MM.1S (cell line): ENCODE measurements at places on chromosomes 16 and 17.

DNA sequence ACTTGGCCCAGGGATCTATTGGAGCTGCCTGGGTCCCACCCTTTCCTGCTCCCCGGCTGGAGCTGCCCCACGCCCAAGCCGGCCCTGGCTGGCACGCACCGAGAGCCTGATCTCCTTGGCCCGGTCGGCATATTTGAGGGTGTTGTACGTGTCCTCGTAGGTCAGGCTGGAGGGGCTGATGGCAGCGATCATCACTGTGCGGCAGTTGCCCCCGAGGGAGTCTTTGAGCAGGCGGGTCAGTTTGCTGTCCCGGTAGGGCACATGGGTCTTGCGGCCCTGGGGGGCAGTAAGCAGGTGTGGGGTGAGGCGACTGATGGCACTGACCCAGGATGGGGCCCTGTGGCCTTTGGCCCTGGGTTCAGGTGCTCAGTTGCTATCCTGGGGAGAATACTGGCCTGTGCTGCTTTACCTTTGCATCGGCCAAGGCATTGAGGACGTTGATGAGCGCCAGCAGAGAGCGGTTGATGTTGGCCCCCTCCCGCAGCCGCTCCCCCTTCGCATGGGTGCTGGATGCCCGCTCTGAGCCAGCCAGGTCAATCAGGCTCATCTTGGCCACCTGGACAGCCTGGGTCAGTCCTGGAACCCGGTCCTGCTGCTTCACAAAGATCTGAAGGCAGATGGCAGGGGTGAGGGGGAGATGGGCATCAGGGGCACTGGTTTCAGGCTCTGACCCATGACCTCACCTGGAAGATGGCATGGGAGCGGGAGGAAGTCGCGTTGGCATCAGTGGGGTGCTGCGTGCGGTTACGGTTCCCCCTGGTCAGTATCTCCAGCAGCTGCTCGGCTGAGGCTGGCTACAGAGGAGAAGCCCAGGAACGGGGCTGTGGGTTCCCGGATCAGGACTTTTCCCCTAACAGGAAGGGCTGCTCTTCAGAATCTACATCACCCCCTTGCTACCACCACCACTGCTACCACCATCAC is 13.5 kb downstream of the KIF18B start:
- H3K4me1 ChIP-seq = no peaks in the 10 kb centered on the region
- H3K36me3 ChIP-seq = peaks cover 9% of the 10 kb centered on the region; the same call in 1 of the 2 replicates
- no peak overlapping the region for H3K27ac ChIP-seq
- H3K4me3 ChIP-seq = no peak overlapping the region
- no peaks in the 10 kb centered on the region for H3K27me3 ChIP-seq

GRCh38 chr16:19223235-19224170 is 55.5 kb downstream of the SYT17 start:
- H3K27ac ChIP-seq = no peak overlapping the region
- H3K4me1 ChIP-seq = no peaks in the 10 kb centered on the region
- no peaks in the 10 kb centered on the region for H3K27me3 ChIP-seq
- DNase-seq = peak; percentile 30
- H3K4me3 ChIP-seq = no peak overlapping the region

DNA sequence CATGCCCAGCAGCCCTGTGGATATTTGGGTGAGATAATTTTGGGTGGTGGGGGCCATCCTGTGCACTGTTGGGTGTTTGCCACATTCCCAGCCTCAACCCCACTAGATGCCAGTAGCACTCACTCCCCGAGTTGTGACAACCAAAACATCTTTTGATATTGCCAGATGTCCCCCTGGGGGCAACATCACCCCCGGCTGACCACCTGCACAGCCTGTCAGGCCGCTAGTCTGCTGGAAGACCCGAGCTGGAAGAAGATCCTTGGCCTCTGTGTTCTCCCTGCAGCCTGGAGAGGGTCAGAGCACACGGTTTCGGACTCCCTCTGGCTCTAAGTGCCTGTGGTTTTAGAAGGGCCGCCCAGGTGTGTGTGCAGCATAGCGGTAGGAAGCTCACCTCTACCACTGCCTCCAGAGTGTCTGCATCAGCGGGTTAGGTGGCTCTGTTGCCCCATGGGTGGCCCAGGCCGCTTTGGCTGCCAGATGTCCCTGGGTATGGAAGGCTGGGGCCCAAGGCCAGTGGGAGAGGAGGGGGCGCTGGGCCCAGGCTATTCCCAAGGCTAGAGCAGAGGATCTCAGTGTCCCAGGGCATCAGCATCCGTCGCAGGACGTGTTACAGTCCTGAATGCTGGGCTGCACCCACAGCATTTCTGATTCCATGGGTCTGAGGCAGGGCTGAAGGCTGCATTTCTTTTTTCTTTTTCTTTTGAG is 195.8 kb upstream of the GSE1 start:
- H3K27ac ChIP-seq = no peak overlapping the region
- H3K4me1 ChIP-seq = no peaks in the 10 kb centered on the region
- no peak overlapping the region for H3K4me3 ChIP-seq
- peaks cover 10% of the 10 kb centered on the region for H3K27me3 ChIP-seq
- no peaks in the 10 kb centered on the region for H3K36me3 ChIP-seq
- DNase-seq = peak; percentile 54

GRCh38 chr16:89455178-89455577 is 35.2 kb downstream of the ANKRD11 start:
- H3K4me1 ChIP-seq = peaks cover 33% of the 10 kb centered on the region
- no peak for DNase-seq
- no peaks in the 10 kb centered on the region for H3K27me3 ChIP-seq
- no peak overlapping the region for H3K27ac ChIP-seq

GRCh38 chr17:80097127-80097621 is 4.2 kb upstream of the GAA start:
- no peaks in the 10 kb centered on the region for H3K36me3 ChIP-seq
- peaks cover 82% of the 10 kb centered on the region for H3K27me3 ChIP-seq
- no peak overlapping the region for H3K27ac ChIP-seq
- peaks cover 4% of the 10 kb centered on the region; the same call in 1 of the 2 replicates for H3K4me1 ChIP-seq
- no peak overlapping the region for H3K4me3 ChIP-seq
- no peak for DNase-seq

DNA sequence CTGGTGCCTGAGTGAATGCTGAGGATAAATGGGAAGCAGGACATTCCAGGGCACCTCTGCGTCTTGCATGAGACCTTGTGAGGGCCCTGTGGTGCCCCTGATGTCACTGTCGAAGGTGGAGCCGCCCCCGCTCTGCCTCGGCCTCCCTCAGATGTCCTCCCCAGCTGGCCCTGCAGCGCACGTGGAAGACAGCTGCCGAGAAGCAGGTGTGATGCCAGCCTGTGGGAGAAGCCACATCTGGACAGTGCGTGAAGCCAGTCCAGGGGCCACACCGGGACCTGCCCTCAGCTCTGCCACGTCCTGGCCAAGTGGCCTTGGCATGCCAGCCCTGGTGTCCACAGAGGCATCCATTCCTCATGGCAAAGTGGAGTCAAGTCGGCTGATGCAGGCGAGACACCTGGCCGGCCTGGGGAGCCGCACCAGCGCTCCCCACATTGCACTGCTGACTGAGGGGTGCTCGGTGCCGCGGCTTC is 21.6 kb upstream of the METRNL start:
- H3K27ac ChIP-seq = no peak overlapping the region
- H3K4me3 ChIP-seq = no peak overlapping the region
- DNase-seq = no peak
- no peaks in the 10 kb centered on the region for H3K4me1 ChIP-seq

DNA sequence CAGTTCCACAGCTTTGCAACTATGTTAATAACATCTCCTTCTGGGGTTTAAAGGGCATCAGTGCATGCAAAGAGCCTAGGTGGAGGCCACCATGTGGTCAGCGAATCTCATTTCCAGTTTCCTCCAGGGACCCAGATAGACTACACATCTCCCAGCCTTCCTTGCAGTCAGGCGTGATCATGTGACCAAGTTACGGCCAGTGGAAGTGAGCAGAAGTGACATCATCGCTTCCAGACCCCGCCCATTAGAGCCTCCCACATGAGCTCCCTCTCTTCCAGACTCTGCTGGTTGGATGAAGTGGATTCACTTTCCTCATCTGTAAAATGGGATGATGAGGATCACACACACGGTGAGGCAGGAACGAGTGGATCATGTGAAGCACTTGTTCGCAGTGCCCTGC is 27.4 kb upstream of the KDM8 start:
- no peak for DNase-seq
- H3K4me3 ChIP-seq = no peak overlapping the region
- 0 out of 2 replicates have a peak, but pooled peaks cover 9% of the 10 kb centered on the region for H3K4me1 ChIP-seq
- no peaks in the 10 kb centered on the region for H3K27me3 ChIP-seq

DNA sequence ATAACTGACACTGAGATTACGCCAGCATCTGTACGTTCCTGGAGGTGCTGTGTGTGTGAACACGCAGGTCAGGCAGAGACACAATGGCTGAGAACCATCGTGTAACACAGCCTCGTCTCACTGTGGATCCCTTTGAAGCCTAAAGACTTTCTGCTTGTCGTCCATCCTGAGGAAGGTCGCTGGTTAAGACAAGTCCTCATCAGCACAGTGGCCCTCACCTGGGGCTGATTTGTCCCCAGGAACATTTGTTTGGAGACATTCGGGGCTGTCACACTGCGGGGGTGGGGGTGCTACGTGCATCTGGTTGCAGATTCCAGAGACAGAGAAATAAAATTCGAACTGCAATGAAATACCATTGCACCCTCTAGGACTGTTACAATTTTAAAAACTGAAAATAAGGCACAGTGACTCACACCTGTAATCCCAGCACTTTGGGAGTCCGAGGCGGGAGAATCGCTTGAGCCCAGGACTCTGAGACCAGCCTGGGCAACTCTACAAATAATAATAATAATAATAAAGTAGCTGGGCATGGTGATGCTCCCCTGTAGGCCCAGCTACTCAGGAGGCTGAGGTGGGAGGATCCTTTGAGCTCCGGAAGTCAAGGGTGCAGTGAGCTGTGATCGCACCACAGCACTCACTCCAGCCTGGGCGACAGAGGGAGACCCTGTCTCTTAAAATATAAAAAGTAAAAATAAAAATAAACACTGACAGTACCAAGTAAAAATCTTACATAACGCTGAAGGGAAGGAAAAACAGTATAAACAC is 112.0 kb upstream of the METRNL start:
- no peak overlapping the region for H3K4me3 ChIP-seq
- no peak overlapping the region for H3K27ac ChIP-seq
- H3K4me1 ChIP-seq = no peaks in the 10 kb centered on the region
- H3K36me3 ChIP-seq = no peaks in the 10 kb centered on the region

DNA sequence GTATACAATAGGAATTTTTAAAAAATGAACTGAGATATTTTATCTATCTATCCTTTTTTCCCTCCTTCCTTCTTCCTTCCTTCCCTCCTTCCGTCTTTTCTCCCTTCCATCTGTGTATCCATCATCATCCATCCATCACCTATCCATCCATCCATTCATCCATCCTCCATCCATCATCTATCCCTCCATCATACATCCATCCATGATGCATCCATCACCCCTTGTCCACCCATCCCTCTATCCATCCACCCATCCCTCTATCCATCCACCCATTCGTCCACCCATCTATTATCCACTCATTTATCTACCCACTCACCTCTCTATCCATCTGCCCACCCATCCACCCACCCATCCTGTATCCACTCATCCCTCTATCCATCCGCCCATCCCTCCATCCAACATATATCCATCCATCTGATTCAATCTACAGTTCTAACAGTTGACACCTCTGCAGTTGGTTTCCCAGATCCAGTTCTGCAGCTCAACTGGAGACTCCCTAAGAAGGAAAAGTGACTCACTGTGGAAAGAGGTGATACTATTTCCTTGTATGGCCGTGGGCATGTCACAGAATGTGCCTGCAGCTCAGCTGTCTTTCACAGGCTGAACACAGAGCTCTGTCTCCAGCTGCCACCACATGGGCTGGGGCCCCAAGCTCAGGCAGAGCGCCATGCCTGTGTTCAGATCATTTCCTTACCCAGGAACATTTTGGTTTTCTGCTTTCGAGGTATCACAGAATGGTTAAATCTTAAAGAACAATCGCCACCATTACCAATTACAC is 130.8 kb downstream of the XYLT1 start:
- no peak for DNase-seq
- no peak overlapping the region for H3K4me3 ChIP-seq
- no peaks in the 10 kb centered on the region for H3K36me3 ChIP-seq
- H3K27me3 ChIP-seq = no peaks in the 10 kb centered on the region
- H3K27ac ChIP-seq = no peak overlapping the region

GRCh38 chr16:57935904-57936303 is 35.0 kb downstream of the CNGB1 start:
- H3K27me3 ChIP-seq = no peaks in the 10 kb centered on the region
- H3K4me1 ChIP-seq = no peaks in the 10 kb centered on the region
- no peak overlapping the region for H3K4me3 ChIP-seq
- no peaks in the 10 kb centered on the region for H3K36me3 ChIP-seq

- H3K36me3 ChIP-seq = no peaks in the 10 kb centered on the region
- DNase-seq = no peak
- H3K4me1 ChIP-seq = 0 out of 2 replicates have a peak, but pooled peaks cover 5% of the 10 kb centered on the region
Observed at GRCh38 chr16:46980926-46981325, 7.5 kb upstream of the DNAJA2 start.
